T-helper 2 cell (primary cell): ENCODE measurements at places on chromosomes 6 and 20.

DNA sequence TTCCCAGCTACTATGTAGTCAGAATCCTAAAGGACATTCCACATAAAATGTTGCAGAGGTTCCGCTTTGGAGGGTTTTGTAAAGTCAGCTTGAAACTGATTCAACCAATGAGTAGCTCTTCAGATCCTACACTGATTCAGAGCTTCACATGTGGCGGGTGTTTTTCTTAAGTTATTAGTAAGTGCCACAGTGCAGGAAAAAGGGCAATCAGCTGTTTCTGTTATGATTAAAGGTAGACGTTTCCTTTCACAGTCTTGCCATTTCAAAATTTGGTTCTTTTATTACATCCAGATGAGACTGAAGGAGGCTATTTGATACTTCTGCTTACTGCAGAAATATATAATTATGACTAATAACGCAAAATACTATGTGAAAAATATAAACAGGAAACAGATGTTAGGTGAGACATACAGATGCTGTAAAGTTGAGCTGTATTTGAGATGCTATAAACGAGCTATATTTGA lies 443.9 kb downstream of the CDKAL1 start:
- no peak for DNase-seq

GRCh38 chr20:62357681-62358080 lies 9.4 kb downstream of the LAMA5 start:
- no peak for DNase-seq

DNA sequence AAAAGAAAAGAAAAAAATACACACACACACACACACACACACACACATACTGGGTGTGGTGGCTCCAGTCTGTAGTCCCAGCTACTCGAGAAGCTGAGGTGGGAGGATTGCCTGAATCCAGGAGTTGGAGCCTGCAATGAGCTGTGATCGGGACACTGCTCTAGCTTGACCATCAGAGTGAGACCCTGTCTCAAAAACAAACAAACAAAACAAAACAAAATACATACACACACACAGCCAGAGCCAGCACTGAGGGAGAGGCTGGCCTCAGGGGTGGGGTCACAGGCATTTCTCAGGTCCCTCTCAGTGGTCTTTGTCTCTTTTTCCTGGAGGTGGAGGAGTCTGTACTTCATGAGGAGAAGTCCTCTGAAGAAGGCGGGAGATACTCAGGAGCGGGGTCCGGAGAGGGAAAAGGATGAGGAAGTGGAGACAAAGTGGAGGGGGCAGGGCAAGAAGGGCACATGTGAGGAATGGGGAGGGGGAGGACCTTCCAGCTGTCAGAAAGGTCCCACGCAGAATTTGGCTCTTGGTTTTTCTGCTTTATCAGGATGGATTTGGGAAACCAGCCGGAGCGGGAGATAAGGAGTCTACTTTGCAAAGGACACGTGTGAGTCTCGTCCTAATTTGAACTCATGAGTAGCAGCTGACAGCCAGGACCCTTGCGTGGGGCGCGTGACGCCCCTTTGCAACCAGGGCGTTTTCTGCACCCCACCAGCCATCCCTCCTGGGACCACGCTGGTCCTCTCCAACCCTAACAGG lies 7.7 kb upstream of the MICB start:
- no peak for DNase-seq

GRCh38 chr20:12383821-12384220 lies 466.1 kb downstream of the BTBD3 start:
- no peak for DNase-seq

- no peak for DNase-seq
These were observed 686 bp downstream of the COL12A1 start for GRCh38 chr6:75204959-75205775.

GRCh38 chr20:46649650-46649949 lies 1.7 kb downstream of the SLC13A3 start:
- no peak for DNase-seq

- DNase-seq: no peak
These were observed 96.6 kb downstream of the DLGAP4 start for GRCh38 chr20:36402708-36403107.

GRCh38 chr20:47610247-47610944 lies 108.7 kb downstream of the NCOA3 start:
- DNase-seq: peak; percentile 47

DNA sequence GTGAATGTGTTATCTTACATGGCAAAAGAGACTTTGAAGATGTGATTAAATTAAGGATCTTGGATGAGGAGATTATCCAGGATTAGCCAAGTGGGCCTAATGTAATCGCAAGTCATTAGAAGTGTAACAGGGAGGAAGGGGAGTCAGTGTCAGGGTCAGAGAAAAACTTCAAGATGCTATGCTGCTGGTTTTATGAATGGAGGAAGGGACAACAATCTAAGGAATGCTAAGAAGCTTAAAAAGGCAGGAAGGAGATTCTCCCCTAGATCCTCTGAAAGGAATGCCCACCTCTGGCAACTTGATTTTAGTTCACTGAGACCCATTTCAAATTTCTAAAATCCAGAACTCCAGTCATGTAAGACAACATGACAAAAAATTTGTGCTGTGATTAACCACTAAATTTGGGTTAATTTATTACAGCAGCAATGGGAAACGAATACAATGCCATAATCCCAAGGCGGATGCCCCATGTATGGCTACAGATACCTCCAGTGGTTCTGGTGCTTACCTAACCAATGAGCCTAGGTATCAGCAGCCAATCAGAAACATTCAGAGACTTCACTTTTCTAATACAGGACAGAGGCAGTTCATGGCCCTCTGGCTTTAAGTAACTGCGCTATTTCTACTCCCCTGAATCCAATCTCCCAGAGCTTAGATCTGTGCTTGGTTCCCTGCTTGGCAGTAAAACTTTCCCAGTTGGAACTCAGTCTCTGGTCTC lies 3.6 kb upstream of the TAAR8 start:
- no peak for DNase-seq

- DNase-seq: no peak
These were observed 18.2 kb downstream of the STMND1 start for GRCh38 chr6:17120019-17120418.

DNA sequence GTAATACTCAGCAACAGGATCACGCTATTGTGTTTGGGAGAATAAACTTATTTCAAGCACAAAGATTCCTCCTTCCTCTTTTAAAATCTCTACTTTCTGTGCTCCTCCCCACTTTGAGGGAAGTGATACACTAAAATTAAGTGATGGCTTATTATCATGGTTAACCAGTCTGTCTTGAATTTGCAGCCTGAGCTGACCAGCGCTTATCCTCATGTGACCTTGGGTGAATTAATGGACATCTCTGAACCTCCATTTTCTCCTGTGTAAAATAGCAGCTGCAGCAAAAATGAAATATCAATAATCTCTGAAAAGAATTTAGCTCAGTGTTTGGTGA lies 222.6 kb downstream of the BCAS1 start:
- DNase-seq: no peak

DNA sequence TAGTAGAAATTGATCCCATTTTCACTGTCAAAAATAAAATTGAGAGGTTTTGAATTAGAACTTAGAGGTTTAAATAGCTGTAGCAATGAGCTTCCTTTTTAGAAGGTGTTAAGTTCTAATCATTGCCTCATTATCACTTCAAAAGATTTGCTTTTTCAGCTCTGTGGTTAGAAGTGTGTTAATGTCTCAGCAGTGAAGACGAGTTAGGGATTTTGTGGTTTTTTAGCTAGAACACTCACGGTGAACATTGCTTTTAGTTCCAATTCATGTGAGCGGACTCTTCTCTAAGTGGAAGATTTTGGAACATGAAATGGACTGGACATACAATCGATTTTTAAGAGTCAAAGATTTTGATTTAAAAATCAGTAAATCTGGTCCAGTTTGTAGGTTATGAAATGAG lies 12.7 kb upstream of the IFNGR1 start:
- no peak for DNase-seq

GRCh38 chr20:2022163-2022562 lies 28.3 kb upstream of the PDYN start:
- no peak for DNase-seq

- DNase-seq: no peak
These were observed 3.7 kb downstream of the TAF4 start for GRCh38 chr20:62061851-62062423.

GRCh38 chr6:131816869-131817268 lies 9.0 kb downstream of the ENPP1 start:
- DNase-seq: no peak

DNA sequence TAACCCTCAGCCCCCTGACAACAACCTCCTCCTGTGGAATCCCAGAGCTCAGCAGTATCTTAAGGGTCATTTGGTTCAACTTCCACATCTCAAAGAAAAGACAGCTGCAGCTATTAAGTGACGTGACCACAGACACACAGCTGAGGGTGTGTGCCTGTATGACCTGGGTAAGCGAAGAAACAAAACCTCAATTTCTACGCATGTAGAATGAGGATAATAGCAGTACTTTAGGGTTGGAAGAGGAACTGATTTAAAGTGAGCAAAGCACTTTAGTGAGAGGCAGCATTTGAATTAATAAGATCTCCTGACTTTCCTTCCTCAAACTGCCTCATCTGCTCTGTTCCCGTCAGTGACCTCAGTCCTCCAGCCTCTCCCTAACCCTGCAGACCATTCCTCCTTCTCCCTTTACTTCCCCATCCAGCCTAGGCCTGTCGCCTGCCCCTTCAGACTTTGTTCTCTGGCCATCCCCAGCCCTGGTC lies 6.8 kb upstream of the ARMC2 start:
- no peak for DNase-seq

DNA sequence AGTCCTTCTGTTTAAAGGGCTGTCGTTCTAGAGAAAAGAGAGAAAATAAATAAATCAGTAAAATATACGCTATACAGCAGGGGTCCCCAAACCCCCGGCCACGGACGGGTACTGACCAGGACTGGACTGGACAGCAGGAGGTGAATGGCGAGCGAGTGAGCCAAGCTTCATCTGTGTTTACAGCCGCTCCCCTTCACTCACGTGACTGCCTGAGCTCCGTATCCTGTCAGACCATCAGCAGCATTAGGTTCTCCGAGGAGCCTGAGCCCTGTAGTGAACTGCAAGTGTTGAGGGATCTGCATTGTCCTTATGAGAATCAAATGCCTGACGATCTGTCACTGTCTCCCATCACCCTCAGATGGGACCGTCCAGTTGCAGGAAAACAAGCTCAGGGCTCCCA lies 76.5 kb downstream of the ZNF217 start:
- DNase-seq: no peak

DNA sequence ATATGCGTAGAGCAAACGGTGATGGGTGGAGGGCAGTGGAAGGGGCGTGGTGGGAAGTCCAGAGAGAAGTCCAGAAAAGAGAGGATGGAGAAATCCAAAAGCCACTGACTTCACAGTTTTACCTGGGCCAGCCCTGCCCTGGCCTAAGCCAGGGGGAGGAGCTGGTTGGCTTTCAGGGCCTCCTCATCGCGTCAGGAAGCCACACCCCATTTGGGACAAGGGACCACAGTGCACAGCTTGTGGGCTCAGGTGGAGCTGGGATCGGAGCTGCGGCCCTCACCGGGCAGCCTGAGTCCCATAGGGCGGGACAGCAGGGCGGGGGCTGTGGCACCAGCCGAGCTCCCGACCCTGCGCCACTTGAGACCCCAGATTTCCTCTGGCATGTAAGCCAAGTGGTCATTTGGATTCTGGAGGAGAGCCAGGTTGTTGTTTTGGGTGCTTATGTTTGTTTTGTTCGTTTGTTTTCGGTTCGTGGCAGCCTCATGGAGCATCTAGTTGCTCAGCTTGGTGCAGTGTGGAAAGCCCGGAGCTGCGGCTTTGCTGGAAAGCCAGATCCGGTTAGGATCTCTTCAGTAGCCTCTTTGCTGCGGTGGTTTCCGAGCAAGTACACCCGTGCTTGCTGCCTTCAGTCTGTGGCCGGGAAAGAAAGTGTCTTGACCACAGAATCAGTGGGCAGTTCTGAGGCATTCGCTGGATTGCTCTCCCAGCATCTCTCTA lies 42.2 kb downstream of the RIOK1 start:
- no peak for DNase-seq

DNA sequence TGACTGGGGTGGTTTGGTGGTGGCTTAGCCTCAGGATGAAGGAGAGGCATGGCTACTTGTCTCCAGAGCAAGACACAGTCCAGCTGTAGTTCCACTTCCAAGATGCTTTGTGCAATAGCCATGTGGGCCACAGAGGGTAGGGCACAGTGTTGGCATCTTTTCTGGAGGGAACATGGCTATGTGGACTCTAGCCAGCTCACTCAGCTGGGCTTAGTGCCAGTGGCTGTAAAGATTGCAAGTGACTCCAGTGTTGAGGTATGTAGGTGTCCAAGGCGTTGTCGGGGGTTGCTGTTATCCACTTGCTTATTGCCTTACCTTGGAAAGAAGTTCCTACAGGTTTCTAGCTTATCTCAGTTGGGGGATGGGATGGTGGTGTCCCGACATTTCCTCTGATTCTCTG lies 233.4 kb downstream of the CD109 start:
- no peak for DNase-seq

DNA sequence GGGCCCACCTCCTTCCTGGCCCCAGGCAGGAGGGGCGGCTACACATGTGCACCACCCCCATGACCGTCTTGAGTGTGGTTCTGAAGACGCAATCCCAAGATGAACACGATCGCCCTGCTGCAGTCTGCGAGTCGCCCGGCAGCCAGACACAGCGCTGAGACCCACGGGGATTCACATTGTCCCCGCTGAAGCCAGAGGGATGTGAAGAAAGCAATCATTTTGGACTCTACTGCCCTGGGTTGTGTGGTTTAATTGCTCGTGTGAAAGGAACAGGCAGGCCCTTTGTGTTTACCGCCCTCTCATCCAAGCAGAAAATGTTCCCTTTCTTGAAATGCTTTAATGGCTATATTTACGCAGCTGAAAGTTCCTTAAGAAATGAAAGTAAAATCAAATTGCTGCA lies 279.5 kb downstream of the TAF4 start:
- no peak for DNase-seq

DNA sequence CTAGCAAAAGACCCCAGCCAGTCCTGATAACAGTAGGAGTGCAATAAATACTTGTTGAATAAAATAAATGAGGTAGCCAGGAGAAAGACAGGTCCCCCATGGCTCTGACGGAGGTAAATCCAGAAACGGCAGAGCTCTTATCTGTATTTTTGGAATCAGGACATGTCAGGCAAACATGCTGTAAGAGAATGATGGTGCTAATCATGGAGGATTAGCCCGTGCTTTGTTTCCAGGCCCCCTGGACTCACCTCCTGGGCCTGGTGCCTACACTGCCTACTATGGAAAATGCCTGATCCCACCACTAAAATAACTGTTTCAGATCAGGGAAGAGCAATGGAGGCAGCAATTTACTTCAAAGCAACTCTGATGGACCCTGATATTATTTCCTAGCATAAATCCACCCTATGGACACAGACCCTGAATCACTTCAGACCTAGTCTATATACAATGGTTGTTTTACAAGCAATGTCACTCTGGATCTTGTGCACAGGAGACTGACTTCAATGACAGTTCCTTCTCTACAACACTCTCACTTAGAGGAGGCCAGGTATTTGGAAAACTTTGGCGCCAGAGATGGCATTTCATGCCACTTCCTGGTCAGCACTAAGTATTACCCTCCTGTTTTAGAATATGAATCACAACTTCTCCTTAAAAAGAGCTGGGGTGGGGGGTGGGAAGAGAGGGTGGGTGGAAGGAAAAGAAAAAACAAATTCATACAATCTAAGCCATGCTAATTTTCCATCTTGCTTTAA lies 6.4 kb downstream of the MRPL14 start:
- no peak for DNase-seq

- DNase-seq: no peak
These were observed 6.0 kb upstream of the TRIM26 start for GRCh38 chr6:30219244-30219643.

- DNase-seq: no peak
These were observed 12.1 kb upstream of the MRPS18A start for GRCh38 chr6:43699564-43700186.

- DNase-seq: no peak
These were observed 2.4 kb upstream of the ZMYND8 start for GRCh38 chr20:47358672-47359529.

- no peak for DNase-seq
These were observed 22.8 kb upstream of the TAF4 start for GRCh38 chr20:62088258-62089127.

GRCh38 chr6:90708206-90708737 lies 121.4 kb upstream of the MAP3K7 start:
- DNase-seq: no peak
